ENCODE measurements at places on chromosomes 7 and 10.

DNA sequence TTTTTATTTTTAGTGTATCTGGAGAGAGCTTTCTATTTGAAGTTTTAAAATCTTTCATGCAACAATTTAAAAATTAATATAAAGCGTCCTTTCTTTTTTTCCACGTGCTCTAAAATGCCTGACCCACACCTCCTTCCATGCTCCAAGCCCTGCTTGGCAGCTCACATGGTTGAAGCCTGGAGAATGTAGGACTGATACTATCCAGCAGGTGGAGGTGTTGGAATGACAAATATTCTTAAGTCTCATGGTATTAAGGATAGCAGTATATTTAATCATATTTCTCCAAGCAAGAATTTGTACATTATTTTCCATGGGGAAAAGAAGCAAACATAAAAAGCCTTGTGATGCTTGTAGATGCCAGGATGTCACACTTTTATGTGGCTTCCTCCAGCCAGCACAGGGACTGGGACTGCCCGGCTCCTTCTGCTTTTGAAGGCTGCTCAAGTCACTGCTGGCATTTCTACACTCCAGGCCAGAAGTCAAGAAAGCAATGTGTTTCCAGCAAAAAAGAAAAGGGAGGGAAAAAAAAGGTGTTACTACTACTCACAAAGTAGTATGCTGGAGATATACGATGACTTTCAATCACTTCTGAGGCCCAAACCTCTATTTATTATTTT is 49.7 kb downstream of the BZW2 start:
- no peak for DNase-seq

GRCh38 chr10:80589726-80590373 is 52.1 kb downstream of the SH2D4B start:
- DNase-seq, result no peak

DNA sequence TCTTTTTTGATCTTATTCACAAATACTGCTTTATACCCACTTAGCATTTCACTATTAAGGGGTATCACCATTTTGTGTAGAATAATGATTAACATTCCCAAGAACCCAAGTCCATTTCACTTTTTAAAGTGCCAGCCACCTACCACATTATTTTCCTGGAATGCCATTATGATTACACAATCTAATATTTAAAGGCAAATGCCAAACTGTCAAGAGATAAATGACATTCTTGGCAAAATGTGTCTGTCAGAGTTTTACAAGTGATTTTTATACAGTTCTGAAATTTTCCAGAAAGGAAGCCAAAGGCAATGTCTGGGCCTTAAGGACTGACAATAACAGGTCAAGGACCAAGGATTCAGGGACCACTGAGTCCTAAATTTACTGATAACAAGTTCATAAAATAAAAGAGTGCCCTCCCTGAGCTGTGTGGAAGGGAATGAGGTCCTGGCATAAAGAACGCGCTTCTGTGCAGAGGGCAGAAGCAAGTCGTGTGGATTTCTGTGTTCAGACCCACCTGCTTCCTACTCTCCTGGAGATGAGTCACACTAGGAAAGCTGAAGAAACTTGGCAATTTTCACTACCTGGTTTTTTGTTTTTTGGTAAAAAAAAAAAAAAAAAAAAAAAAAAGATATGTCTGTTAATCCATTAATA is 66.5 kb downstream of the UBE2H start:
- DNase-seq, result no peak

GRCh38 chr10:11757454-11757820 is 15.3 kb downstream of the ECHDC3 start:
- DNase-seq, result no peak

DNA sequence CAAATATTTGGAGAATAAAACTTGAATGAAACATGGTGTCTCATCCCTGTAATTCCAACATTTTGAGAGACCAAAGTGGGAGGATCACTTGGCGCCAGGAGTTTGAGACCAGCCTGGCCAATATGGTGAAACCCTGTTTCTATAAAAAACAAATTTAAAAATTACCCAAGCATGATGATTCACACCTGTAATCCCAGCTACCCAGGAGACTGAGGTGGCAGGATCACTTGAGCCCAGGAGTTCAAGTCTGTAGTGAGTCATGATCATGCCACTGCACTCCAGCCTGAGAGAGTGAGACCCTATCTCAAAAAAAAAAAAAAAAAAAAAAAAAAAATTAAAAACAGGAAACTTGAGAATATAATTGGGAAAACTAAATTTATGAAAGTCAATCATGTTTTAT is 481.1 kb downstream of the SEMA3D start:
- DNase-seq, result no peak

- DNase-seq, result no peak
Observed at GRCh38 chr10:100024748-100025147, 15.0 kb upstream of the DNMBP start.

DNA sequence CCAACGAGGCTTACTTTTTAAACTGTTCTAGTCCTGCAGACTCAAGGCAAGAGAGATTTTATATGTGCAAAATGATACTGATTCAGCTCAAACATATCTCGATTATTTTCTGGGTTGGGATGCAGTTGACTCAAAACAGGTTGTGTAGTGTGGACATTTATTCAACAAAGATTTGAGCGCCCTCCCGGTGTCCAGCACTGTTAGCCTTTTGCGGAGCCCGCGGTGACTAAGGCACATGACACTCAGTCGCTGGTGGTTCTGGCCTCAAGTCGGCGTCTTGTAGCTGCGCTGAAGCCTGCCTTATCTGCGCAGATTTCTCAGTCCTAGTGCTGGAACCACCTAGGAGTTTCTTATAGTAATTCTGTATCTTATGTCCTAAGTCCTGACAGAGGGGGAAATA is 938 bp upstream of the CADPS2 start:
- peak; percentile 47 for DNase-seq

- no peak for DNase-seq
Observed at GRCh38 chr10:5723692-5724091, 39.1 kb downstream of the TASOR2 start.

GRCh38 chr7:10022957-10023356 is 950.7 kb upstream of the PHF14 start:
- DNase-seq, result no peak

- DNase-seq, result no peak
Observed at GRCh38 chr7:26599982-26600381, 264.4 kb downstream of the SKAP2 start.

DNA sequence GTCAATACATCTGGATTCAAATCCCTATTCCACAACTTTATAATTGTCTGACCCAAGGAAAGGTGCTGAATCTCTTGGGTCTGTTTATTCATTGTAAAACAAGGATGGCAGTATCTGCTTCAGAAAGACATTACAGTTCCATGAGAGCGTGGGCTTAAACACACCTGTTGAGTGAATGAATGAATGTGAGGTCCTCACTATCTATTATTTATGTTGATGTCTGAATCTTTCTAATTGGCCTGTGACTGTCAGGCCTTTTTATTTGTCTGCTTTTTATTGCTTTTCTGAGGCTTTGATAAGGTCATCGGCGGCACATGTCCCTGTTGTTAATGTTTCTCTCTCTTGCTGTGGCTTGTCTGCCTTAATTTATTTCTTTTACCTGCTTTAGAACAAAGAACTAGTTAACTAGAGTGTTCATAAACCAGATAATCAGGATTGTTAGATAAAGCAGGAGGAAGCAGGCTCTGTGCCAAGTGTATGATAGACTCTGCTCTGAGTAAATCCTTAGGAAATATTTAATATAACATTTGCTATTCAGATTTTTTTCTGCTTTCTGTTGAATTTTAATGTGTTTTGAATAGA is 42.3 kb upstream of the CYCS start:
- no peak for DNase-seq

- no peak for DNase-seq
Observed at GRCh38 chr10:28624351-28624750, 53.0 kb upstream of the BAMBI start.

- DNase-seq, result no peak
Observed at GRCh38 chr7:46969303-46970130, 612.4 kb downstream of the TNS3 start.

GRCh38 chr7:26657206-26657641 is 207.2 kb downstream of the SKAP2 start:
- DNase-seq, result no peak

DNA sequence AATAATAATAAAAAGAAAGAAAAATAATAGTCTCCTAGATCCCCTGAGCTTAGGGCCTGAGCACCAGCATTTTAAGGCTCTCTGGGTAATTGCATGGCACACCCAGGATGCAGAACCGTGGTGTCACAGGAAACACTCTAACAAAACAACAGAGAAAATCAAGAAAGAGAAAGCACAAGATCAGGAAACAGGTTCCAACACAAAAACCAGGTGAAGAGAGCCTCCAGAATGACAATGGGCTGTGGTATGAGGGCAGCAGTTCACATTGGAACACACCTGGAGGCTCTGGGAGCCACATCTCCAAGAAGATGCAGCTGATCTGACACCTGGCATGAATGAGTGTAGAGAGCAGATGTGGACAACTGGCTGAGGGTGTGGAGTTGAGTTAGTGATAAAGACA is 7.1 kb downstream of the MMRN2 start:
- DNase-seq, result no peak

DNA sequence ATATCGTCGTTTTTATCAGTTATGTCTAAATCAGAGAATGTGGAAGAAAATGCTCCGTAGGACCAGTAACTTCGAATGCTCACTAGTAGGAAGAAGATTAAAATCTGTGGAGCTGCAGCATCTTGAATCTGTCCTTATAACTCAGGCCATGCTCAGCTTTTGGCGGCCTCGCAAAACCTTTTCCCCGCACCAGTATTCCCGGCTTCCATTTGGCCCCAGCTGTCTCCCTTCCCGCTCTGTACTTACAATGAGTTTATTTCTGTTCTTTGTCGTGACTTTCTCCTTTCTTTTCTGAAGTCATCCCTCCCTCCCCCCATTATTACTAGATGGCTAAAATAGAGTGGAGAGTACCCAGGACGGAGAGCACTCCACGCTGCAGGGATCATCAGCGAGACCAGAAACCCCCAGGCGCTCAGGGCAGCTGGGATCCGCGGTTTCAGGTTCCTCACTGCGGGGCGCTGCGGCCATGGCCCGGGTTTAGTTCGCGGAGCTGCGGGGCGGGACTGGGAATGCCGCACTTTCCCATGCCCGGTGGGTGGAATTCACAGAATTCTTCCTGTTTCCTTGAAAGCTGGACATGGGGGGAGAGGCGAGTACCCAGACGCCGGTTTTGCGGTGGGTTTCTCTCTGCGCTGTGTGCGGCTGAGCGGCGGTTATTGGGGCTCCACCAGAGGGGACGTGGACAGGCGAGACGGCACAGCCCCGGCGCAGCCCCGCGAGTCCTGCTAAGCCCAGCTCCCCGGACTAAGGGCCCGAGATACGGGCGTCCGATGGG is 183.5 kb downstream of the POM121L12 start:
- peak; percentile 10 for DNase-seq

- DNase-seq, result no peak
Observed at GRCh38 chr10:106959521-106959920, 205.0 kb downstream of the SORCS1 start.

- DNase-seq, result no peak
Observed at GRCh38 chr10:4698075-4698474, 127.9 kb upstream of the AKR1E2 start.

DNA sequence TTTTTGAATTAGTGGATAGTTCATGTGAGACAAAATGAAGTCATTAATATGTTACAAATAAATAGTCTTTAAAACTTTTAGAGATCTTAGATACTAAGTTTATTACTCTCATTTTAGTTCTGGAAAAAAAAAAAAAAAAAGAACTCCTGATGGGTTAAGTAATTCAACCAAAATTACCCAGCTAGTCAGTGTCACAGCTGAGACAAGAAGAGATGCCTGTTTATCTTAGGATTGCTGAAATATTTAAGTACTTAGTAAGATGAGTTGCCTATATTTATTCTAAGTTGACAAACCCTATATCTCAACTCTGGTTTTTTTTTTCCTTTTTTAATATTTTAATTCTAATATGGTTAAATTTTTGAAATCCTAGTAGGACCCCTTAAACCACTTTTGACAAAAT is 781.0 kb upstream of the LRRN3 start:
- DNase-seq, result no peak

- no peak for DNase-seq
Observed at GRCh38 chr7:12719141-12719919, 31.9 kb downstream of the ARL4A start.

DNA sequence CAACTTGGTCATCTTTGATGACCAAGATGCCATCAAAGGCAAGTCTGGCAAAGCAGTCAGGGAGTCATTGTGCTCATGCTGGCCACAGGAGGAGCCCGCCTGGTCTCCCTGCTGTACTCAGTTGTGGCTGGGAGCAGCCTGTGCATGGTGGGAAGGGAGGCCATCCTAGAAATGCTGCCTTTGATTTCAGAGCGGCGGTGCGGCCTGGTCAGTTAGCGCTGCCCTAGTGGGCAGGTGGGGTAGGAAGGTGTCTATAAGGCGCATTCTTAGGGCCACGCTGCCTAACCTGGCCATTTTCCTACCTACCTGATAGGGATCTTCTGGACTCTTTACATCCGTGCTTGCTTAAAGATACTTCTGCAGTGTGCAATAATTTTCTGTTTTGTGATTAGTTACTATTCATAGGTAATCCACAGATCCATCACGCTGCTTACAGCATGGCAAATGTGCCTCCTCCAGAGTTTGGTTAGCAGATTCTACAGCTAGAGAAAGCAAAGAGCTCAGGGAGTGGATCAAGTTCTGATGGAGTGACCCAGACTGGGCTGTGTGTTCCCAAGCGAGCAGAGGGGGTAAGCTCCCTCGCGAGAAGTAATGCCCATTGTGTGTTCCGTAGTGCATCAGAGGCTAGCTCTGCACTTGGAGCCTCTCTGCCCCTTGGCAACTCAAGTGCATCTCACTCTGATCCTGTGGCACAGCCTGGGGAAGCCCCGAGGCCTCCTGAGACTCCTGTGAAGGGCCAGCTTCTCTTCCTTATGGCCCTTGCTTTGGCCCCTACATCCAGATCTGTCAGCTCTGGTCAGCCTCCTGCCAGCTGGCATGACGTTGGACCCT is 970.1 kb upstream of the ZNF722 start:
- no peak for DNase-seq

GRCh38 chr7:101998029-101998905 is 180.8 kb downstream of the CUX1 start:
- DNase-seq, result no peak

GRCh38 chr7:50651271-50651989 is 86.2 kb upstream of the DDC start:
- DNase-seq, result no peak

- no peak for DNase-seq
Observed at GRCh38 chr7:55065079-55065478, 46.3 kb downstream of the EGFR start.

- no peak for DNase-seq
Observed at GRCh38 chr7:140390466-140391190, 7.7 kb downstream of the SLC37A3 start.

DNA sequence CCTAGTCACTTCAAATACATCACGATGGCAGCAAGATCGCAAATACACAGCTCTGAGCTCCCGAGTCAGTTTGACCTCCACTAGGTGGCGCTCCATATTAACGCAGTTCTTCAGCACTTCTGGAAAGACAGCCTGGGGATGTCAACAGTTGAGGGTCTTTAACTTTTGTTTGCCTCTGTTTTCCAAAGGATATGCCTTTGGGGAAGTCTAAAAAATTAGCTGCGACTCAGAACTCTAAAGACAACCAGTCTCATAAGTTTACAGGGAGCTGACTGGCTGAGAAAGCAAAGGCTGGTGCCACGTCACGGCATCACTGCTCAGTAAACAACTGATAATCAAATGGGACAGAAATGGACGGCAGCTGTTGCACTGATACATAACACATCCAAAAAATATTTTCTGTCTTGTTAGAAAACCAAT is 458.8 kb downstream of the SORCS1 start:
- peak; percentile 77 for DNase-seq
